ENCODE measurements at places on chromosomes 4 and X.
A peak's percentile ranks its signal among the peaks of the same experiment; 100 is the strongest.

DNA sequence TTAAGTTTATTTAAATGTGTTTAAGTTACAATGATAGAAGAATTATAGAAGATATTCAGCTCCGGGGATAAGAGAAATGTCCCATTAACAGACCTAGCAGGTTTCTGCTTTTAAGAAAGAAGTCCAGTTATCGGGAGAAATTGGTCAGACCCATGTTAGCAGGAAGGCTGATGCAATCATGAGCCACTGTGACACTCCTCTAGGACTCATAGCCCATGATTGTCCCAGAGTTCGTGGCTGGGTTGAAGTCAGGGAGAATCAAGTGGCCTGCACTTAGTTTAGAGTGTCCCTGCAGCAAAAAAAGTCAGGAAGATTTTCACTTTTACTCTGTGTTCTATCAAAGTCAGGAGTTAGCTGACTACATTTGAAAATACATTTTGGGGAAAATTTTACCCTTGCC, 72.0 kb downstream of the TMEM144 start:
- DNase-seq, result no peak

- DNase-seq, result no peak
Measured at GRCh38 chr4:137180349-137180748, 351.9 kb downstream of the PCDH18 start.

DNA sequence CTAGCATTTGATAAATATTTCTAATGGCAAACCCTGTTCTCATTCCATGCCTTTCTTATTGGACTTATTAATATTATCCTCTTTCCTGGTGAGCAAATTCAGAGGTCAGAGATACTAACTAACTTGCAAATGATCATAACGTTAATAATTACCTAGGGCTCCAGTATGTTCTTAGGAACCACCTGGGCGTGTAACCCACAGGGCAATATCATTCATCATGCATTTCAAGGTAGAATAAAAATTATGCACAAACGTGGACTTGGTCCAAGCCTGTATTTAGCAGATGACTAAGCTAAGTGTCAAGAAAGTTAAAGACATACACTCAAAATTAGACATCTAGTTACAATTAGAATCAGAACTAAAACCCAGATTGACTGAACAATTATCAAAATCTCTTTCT, 850.1 kb downstream of the TRIML1 start:
- no peak for DNase-seq

GRCh38 chr4:22014222-22014741, 65.7 kb upstream of the KCNIP4 start:
- DNase-seq, result no peak

DNA sequence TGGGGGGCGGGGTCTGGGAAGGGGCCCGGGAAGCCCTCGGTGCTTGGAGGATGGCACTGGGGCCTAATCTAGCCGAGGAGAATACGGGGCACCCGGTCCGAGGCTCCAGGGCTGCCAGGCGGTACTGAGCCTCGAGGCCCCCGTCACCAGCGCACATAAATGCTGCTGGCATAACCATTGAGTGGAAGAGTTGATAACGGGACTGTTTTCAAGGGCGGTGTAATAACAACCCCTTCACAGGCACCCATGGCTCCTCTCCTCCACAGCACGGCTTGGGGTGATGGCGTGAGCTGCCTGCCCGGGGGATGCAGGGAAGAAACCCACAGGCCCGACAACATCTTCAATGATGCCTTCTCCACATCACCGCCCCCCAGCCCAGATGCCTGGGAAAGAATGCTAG, 130.7 kb downstream of the FAM53A start:
- no peak for DNase-seq

GRCh38 chrX:150899191-150899757, 806 bp upstream of the CD99L2 start:
- peak; percentile 37 for DNase-seq

- no peak for DNase-seq
Measured at GRCh38 chrX:29858714-29859113, 356.6 kb upstream of the MAGEB2 start.

DNA sequence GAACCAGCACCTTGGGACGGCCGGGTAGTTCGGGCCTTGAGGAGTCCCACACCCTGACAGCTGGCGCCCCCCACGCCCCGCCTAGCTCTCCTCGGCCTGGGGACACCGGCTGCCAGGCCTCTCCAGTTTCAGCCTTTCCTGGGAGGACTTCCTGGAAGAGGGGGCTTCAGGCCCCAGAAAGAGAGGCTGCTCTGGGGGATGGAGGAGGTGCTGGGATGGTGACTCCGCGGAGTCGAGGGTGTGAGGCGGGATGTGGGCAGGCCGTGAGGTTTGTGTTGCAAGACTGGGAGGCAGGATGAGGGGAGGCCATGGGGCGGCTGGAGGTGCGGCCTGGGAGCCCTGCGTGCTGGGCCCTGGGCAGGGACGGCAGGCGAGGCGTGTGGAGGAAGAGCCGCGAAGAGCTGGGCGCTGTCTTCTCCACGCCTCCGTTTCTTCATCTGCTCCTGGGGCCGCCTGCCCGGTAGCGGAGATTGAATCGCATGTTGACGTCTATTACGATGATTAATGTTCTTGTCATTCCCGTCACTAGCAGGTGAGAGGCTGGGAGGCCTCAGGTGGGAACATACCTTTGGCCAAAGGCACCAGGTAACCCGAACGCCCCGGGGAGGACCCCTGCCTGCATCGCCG, 918 bp upstream of the FGFRL1 start:
- peak; percentile 90 for DNase-seq

DNA sequence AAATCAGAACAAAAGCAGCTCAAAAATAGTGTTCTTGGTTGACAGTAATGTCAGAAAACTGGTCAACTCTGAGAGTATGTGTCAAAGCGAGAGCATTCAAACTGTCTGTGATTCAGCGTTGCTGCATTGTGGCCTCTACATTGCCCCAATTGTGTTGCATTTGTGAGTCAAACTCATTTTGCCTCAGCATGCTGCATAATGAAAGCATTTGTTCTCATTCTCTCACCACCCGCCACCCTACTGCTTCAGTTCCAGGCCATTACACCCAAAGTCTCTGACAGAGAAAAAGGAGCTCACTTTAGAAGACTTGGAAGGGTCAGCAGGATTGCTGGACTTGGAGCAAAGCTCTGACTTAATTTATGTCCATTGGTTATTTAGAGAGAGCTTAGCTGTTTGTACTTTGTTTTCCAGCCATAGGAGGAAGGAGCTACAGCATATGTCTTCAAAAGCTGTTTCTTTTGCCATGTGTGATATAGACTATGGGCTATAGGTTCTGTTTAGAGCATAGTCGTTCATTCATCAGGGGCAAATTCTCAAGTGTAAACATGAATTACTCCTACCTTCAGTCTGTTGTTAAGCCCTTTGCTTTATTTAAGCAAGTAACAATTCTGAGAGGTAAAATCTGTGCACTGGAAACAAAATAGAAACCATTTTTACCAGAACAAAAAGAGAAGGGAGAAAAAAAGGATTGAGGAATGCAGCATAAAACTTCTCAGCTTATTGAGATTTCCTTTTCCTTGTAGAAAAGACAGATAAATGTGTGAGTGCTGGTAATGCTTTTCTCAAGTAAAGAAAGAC, 153.4 kb upstream of the ANK2 start:
- peak; percentile 34 for DNase-seq

- no peak for DNase-seq
Measured at GRCh38 chr4:123449780-123450179, 53.2 kb downstream of the SPRY1 start.

DNA sequence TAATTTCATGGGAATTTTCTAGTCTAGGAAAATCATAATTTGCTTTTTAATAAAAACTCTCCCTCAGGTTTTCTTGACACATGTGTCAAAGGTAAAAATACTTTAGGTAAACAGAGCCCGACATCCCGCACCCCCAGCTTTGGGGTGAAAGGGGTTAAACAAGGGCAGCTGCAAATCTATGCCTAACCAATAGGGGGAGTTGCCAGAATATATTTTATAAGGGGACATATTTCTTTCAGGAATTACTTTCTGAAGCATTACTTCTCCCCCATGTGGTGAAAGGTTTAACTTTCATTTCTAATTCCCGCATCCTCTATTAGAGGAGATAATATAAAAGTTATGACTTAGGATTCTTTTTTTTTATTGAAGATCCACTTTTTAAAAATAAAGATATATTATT, 53.9 kb upstream of the HEPH start:
- peak; percentile 0 for DNase-seq

DNA sequence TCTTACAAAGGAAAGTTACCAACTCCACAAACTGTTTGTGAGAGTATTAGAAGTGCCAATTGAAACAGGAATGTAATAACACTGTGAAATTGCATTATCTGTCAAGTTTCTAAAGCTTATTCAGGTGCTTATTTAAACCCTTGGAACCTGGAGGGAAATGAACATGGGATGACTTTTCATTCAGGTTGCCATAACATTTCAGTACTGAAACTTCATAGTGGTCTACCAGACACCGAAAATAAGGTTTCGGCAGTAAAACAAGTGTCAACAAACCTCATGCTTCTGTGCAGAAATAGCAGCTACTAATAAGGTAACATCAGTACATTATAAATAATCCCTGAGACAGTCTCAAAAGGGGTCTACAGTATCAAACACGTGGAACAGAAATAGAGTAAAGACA, 890.7 kb upstream of the INTU start:
- DNase-seq, result no peak

DNA sequence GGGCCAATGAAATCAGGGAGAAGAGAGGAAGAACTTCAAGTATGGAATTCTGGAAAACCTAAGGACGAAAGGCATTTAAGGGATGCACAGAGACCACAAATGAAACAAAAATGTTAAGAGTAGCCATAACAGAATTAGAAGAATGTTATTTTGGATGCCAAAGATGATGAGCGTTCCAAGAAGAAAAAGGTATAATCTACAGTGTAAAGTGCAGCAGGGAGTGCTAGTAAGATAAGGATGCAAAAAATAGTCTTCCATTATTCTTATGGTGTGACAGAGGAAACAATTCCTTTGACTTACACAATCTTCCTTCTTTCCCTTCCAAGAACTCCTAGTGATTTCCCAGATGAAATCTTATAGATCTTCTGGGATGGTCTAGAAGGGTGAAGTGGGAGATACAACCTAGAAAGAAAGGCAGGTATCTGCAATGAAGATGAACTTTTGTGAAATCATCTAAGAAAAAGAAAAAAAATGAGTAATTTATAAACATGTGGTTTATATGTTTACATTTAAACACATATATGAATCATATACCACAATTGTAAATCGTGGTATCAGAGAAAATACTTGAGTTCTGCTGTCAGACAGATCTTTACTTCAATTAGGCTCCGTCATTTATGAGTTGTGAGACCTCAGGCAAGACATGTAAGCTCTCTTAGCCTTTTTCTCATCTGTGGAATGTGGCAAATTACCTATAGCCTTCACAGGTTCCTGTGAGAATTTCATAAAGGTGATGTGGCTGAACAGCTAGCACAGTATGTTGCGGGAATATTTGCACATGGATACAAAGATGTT, 8.1 kb downstream of the MORF4L2 start:
- no peak for DNase-seq

DNA sequence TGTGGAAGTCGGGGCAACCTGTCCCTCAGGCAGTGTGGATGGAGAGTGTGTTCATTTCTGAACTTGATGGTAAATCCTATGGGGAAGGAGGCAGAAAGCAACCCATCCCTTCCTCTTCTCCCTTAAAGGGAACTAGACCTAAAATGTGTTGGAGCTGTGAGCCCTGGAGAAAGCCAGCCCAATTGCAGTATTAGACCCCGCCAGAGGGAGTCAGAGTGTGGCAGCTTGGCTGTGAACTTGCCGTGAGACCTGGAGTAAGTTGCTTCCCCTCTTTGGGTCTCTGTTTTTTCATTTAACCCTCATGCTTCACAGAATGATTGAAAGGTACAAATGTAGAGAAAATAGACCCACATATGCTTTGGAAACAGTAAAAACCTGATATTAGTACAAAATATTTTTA, 108.7 kb upstream of the PAK3 start:
- DNase-seq, result no peak

- no peak for DNase-seq
Measured at GRCh38 chrX:71534773-71535544, 2.1 kb downstream of the OGT start.

GRCh38 chrX:65932173-65933084, 107.5 kb downstream of the VSIG4 start:
- peak; percentile 70 for DNase-seq

DNA sequence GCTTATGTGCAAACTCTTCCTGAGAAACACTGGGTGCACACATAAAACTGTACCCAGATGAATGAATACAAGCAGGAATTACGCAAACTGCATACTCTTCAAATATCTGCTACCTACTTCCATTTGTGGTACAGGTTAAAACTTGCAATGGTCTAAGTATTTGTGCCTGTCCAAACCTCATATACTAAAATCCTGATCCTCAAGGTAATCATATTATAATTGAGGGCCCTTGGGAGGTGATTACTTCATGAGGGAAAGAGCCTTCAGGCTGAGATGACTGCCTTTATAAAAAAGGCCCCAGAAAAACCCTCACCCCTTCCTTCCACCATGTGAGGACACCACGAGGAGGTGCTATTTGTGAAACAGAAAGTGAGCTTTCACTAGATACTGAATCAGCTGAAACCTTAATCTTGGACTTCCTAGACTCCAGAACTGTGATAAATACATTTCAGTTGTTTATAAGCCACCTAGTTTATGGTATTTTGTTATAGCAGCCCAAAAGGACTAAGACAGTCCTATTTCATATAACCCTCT, 1977.2 kb downstream of the PCDH7 start:
- no peak for DNase-seq

- DNase-seq, result no peak
Measured at GRCh38 chrX:17020356-17020755, 73.9 kb downstream of the REPS2 start.

GRCh38 chrX:30713061-30713525, 59.9 kb downstream of the GK start:
- DNase-seq, result peak; percentile 32

GRCh38 chr4:813900-814299, 12.0 kb downstream of the CPLX1 start:
- no peak for DNase-seq

DNA sequence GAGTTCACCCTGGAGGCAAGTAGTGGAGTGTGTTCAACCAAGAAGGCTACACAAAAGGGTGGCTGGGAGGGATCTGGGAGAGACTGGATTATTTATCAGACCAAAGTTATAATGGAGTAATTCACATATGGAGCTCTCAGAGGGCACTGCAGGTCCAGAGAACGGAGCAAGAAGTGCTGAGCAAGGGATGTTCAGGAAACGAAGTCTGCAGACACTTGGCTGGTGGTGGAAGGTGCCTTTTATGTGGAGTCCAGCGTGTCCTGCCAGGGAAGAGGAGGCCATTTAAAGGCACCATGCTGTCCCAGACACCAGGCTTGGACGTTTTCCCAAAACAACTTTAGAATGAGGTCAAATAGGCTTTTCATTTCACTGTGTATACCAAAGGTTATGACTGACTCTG, 130.1 kb downstream of the CEP135 start:
- DNase-seq, result no peak

Measured in activated T-cell treated with anti-CD3 and anti-CD28 coated beads, Interleukin-2, amount 50 U/mL, for 72 hours (primary cell).